GM04503 (cell line): ENCODE measurements at places on chromosomes 2 and 18.
A peak's percentile ranks its signal among the peaks of the same experiment; 100 is the strongest.

GRCh38 chr2:126635736-126636135 is 20.2 kb upstream of the GYPC start:
- no peak for DNase-seq

DNA sequence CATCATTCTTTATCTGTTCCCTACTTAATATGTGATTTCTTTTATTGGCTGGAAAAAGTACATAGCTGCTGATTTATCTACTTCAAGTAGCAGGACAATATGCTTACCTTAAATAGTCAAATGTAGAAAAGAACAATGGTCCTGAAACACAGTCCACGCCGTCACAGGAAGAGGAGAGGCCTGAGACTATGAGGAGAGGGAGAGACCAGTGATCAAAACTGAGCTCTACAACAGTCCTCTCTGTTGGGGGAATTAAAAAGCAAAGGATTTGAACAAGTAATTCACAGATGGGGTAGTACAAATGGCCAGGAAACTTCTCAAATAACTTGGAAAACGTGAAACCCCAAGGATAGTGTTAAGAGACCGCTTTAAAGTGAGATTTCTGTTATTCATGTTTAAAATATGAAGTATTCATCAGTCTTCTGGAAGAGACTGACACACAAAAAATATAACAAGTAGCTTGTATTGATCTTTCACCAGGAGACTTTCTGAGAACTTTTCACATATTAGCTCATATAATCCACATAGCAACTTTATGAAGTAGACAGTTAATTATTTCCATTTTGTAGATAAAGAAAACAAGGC is 20.2 kb downstream of the SCYGR8 start:
- DNase-seq: no peak

DNA sequence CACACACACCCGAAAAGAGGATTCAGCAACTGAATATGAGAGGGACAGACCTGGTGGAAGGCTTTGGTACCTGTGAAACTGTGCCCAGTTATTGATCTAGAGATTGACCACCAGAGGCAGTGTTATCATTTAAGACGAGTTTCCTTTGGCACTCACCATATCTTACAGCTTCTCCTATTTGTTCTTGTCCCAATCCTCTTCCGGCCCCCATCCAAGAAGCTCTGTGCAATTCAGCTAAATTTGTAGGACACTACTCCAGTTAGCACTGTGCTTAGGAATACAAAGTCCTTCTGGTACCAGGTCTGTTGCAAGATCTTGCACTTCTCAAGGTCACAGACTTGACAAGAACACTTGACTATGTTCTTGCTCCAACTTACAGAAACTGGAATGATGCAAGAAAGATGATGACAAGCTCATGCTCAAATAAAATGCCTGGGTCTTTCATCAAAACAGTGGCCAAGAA is 177.7 kb downstream of the TMEM247 start:
- peak; percentile 61 for DNase-seq

DNA sequence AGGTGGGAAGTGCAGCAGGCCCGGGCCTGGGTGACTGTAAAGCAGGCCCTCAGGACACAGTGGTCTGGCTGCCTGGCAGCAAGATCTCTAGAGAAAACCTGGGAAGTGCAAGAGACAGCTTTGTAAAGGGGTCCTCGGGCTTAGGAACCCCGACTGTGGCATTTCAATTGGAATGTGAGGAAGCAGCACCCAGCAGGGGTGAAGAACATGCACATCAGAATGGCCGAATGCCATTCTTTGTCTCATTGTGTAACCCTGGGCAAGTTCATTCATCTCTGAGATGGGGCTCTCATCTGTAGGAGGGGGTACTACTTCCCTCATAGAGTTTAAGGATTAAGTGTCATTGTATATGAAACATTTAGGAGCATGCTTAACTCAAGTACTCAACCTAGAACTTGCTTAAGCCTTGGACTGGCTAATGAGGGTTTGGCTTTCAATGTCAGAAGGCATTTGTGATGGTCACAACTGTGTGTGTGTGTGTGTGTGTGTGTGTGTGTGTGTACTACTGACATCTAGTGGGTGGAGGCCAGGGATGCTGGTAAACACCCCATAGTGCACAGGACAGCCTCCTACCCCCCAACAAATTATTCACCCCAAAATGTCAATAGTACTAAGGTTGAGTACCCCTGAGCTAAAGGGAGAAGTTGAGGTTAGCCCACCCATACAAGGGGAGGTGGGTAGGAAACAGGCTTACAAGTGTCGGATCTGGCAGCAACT is 29.3 kb downstream of the MEX3C start:
- DNase-seq: no peak

DNA sequence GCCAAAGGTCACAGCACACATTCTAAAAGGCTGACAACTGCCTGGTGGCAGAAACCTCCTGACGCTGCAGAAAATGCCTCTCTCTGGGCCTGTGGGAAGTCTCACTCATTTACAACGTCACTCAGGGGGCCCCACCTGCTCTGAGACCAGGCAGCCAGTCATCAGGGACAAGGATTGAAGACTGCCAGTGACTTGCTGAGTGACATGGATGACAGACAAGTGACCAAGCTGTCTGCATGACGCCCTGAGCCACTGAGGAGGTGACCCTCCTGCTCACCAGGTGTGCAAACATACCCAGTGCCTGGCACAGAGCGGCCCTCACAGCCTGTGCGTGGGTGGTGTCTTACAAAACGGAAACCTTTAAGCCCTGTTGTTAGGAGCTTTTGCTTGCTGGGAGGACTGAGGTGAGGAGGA is 392.4 kb downstream of the TNS1 start:
- no peak for DNase-seq

DNA sequence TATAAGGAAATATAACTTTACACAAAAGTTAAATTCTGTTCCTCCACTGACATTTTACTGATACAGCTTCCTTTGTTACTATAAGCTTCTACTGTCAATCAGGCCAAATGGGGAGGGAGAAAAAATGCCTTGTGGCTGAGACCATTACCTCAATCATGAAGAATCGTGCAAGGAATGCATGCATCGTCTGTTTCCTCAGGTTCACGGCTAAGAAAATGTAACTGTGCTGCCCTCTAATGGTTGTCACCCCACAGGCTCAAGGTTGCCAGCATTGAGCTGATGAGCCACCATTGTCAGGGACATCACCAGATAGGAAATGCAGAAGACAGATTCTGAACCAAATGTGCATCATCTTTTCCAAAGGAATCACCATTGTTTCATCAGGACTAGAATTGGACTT is 426.9 kb downstream of the CDH2 start:
- DNase-seq: peak; percentile 25

DNA sequence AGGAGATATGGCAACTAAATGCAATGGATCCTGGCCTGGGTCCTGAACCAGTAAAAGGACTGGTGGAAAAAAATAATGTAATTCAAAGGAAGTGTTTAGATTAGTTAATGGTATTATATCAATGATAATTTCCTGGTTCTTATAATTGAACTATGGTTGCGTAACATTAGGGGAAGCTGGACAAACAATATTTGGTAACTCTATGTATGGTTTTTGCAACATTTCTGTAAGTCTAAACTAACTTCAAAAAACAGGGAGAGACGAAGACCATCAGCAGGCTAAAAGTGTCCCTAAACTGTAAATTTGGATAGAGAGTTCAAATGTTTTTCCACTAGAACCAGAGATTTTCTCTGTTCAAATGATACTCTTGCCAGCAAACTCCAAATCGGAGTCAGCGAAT is 36.9 kb downstream of the KLF7 start:
- DNase-seq: no peak

- DNase-seq: no peak
Measured at GRCh38 chr2:140178234-140178633, 1398.0 kb upstream of the NXPH2 start.

- DNase-seq: no peak
Measured at GRCh38 chr2:106095478-106096298, 98.4 kb downstream of the UXS1 start.

GRCh38 chr2:98487101-98487805 is 42.6 kb downstream of the INPP4A start:
- DNase-seq: no peak

GRCh38 chr2:240375024-240375645 is 60.3 kb upstream of the GPC1 start:
- no peak for DNase-seq
